ENCODE measurements at places on chromosomes 5 and 9.

- no peak for DNase-seq
Measured at GRCh38 chr5:181092428-181092827, 38.5 kb downstream of the OR2V1 start.

DNA sequence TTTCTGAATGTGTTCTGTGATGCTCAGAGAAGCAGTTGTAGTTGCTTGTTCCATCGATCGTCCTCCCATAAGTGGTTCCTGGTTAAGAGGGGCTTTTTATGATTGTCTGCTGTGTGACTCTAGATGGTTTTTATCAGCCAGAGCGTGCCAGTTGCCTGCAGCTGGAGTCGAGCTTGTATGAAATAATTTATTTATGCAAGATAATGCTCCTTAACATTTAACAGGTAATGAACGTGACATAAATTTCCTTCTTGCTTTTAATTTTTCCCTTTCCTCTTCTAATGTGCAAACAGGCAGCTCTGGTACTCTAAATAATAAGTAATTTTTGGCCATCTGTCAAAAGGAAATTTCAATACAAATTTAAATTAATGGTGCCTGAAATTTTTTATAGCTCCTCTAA is 84.4 kb downstream of the TLE4 start:
- no peak for DNase-seq

DNA sequence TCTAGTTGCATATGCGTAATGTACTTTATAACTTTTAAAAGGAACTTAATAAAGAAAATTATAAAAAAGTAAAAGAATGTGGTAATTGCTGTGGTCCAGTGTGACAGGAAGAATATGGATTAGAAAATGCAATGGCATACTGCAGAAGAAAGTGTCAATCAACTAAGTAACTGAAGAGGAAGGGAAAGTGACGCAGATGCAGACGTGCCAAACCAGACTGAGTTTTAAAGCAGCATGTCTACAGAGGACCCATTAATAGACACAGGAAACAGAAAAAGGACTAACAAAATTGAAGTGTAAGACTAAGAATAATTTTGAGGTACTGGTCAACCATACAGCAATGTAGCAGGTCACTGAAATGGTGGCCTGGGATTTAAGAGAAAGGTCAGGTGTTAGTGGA is 73.3 kb downstream of the DPYSL3 start:
- no peak for DNase-seq

DNA sequence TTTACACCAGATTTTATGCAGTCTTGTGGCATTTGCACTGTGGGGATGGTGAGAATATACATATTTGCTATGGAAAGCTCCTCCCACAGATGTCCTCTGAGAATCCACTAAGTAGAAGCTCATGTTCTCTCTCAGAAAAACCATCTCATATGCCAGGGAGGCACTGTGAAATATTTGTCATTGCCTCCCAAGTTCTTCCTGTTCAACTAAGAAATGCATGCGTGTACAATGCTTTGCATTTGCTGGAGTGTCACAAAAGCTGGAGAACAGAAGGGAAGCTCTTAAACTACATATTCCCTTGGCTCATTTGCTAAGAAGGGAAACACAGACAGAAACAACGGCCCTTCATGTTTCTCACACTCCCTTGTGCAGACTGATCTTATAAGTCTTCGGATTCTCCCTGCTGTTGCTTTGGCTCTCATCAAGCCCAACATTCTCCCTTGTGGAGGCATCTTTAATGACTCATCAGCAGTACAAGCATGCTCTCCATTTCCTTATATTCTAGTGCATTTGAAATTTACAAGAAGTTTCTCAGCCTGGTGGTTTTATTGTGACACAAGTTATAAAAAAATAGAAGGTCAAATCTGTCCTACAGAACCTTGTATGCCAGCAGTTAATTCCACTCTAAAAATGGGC is 220.6 kb downstream of the TRIM36 start:
- DNase-seq, result no peak

DNA sequence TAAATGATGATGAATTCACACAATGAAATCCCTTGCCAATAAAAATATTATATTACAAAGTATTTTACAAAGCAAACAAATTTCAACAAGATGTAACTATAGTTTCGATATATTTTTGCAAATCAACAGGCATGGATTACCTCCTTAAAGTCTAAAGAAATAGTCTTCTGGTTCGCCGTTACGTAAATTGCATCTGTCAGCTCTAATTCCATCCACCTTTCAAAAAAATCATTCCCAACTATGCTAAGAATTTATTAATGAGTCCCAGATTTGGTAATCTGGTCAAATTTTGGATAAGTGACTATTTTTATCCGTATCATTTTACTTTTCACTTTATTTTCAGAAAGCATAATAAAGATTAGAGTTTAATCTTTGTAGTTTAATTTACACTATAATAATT is 1984.9 kb downstream of the EFNA5 start:
- DNase-seq, result no peak

Measured in fibroblast of mammary gland (primary cell).